ENCODE measurements at places on chromosomes 3 and 15. TPM values are rescaled to one million over a fixed set of nuclear protein-coding genes. Genes with fewer than 3 reads are reported as not detected.

GRCh38 chr15:97576929-97577645 lies 383.4 kb upstream of the ARRDC4 start:
- H3K36me3 ChIP-seq: peaks cover under 1% of the 10 kb centered on the region
- no peaks in the 10 kb centered on the region for H3K27me3 ChIP-seq
- no peak overlapping the region for H3K4me3 ChIP-seq
- DNase-seq: no peak

GRCh38 chr3:15768421-15769255 lies 29.1 kb downstream of the ANKRD28 start:
- H3K4me1 ChIP-seq: peaks cover 73% of the 10 kb centered on the region
- peak overlapping the region; percentile 10 for H3K4me3 ChIP-seq
- peaks cover 23% of the 10 kb centered on the region for H3K36me3 ChIP-seq
- H3K27me3 ChIP-seq: no peaks in the 10 kb centered on the region
- peak overlapping the region; percentile 97 for H3K27ac ChIP-seq
- DNase-seq: no peak

SAMMSON gene
- total RNA-seq: 0.39 TPM

DNA sequence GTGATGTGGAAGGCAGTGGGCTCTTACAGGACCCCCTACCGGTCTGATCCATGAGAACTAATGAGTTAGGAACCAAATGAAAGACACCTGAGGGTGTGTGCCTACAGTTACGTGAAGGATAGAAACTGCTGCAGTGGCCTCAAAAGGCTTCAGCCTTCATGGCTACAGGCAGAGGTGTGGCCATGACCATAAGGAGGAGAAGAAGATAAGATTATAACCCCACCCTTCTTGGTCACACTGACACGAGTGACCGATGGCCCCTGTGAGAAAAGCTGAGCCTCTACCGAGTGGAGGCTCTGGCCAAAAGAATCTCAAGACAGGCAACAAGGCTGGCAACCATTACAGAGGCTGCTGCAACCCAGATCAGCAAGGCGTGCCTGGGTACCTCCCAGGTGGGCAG lies 6.3 kb downstream of the RFT1 start:
- no peaks in the 10 kb centered on the region for H3K27me3 ChIP-seq
- H3K36me3 ChIP-seq: peaks cover 18% of the 10 kb centered on the region
- H3K4me1 ChIP-seq: no peaks in the 10 kb centered on the region
- no peak for DNase-seq
- H3K27ac ChIP-seq: no peak overlapping the region

GRCh38 chr3:72134989-72135451 lies 350.1 kb upstream of the PROK2 start:
- DNase-seq: no peak
- H3K36me3 ChIP-seq: no peaks in the 10 kb centered on the region
- H3K27ac ChIP-seq: no peak overlapping the region
- H3K4me3 ChIP-seq: no peak overlapping the region
- H3K4me1 ChIP-seq: peaks cover 12% of the 10 kb centered on the region

DNA sequence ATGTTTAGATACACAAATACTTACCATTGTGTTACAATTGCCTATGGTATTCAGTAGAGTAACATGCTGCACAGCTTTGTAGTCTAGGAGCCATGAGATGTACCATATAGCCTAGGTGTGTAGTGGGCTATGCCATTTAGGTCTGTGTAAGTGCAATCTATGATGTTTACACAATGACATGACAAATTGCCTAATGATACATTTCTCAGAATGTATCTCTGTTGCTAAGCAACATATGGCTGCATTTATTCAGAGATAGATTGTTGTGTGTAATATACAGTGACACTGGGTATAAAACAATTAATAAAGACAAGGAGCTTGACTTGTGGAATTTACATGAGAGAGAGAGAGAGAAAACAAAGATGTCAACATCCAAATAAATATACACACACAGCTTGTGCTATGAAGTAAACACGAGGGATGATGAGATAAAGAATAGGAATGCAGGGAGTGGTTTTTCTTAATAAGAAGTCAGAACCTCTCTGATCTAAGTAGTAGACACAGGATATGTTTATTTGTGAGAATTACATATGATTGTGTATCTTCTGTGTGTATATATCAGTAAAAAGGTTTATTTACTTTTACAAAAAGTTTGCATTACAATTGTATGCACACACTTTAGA lies 110.0 kb downstream of the KCNAB1 start:
- H3K4me1 ChIP-seq: peaks cover 21% of the 10 kb centered on the region
- DNase-seq: no peak
- no peak overlapping the region for H3K27ac ChIP-seq
- H3K36me3 ChIP-seq: peaks cover 2% of the 10 kb centered on the region
- H3K27me3 ChIP-seq: peaks cover 7% of the 10 kb centered on the region

CADPS gene
- total RNA-seq: not detected

DNA sequence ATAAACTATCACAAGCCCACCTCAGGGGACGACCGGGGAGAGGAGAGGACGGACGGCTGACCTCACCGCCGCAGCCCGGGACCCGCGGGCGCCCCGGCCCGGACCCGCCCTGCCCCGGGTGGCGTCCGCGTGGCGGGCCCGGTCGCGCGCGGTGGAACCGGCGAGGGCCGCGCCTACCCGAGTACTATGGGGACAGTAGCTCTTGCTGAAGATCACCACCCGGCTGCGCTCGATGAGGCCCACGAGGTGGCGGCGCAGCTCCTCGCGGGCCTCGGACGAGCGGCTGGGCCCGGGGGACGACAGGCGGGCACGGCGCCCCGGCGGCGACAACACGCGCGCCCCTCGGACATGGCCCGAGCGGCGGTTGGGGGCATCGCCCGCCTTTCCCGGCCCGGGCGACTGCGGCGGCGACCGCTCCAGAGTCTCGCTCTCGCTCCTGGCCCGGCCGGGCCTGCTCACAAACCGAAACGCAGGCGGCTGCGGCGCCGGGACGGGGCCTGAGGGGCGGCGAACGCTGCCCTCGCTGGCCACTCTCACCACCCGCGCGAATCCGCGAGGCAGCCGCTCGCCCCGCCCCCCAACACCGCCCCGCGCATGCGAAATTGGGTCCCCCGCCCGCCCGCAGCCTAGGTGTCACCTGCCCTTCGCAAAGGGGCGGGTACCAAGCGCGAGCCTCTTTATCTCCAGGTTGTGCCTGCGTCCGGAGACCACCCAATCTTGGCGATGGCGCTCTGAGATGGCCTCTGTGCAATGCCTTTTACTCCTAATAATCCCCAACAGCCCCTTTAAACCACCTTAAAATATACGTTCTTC lies at the start of gene TXNRD3:
Gene TXNRD3, minus strand, starts transcription at position 554 of the 813 bp plus-strand sequence.
- peak within 1 kb of the TSS; percentile 65 for H3K27ac ChIP-seq
- H3K36me3 ChIP-seq: peaks cover 1% of the 10 kb centered on the region
- peaks cover 3% of the 10 kb centered on the region for H3K27me3 ChIP-seq
- DNase-seq: no peak
- peaks cover 15% of the 10 kb centered on the region for H3K4me1 ChIP-seq

- H3K27me3 ChIP-seq: no peaks in the 10 kb centered on the region
- DNase-seq: no peak
- peaks cover 2% of the 10 kb centered on the region for H3K36me3 ChIP-seq
- H3K4me3 ChIP-seq: no peak overlapping the region
- peaks cover 61% of the 10 kb centered on the region for H3K4me1 ChIP-seq
Measured at GRCh38 chr3:122943828-122944190, 83.8 kb downstream of the SEMA5B start.

PLSCR2 gene
- not detected for total RNA-seq

GRCh38 chr15:79773128-79773527 lies 123.7 kb downstream of the MTHFS start:
- H3K36me3 ChIP-seq: no peaks in the 10 kb centered on the region
- H3K27ac ChIP-seq: no peak overlapping the region
- DNase-seq: no peak
- H3K27me3 ChIP-seq: peaks cover 4% of the 10 kb centered on the region
- H3K4me1 ChIP-seq: no peaks in the 10 kb centered on the region

- peaks cover 13% of the 10 kb centered on the region for H3K4me1 ChIP-seq
- peaks cover 28% of the 10 kb centered on the region for H3K27me3 ChIP-seq
- peaks cover 9% of the 10 kb centered on the region for H3K36me3 ChIP-seq
- DNase-seq: no peak
- H3K27ac ChIP-seq: no peak overlapping the region
Measured at GRCh38 chr15:60328852-60329443, 68.8 kb downstream of the ANXA2 start.

MELTF gene
- 5.2 TPM for total RNA-seq

FGF12 gene
- total RNA-seq: not detected

DNA sequence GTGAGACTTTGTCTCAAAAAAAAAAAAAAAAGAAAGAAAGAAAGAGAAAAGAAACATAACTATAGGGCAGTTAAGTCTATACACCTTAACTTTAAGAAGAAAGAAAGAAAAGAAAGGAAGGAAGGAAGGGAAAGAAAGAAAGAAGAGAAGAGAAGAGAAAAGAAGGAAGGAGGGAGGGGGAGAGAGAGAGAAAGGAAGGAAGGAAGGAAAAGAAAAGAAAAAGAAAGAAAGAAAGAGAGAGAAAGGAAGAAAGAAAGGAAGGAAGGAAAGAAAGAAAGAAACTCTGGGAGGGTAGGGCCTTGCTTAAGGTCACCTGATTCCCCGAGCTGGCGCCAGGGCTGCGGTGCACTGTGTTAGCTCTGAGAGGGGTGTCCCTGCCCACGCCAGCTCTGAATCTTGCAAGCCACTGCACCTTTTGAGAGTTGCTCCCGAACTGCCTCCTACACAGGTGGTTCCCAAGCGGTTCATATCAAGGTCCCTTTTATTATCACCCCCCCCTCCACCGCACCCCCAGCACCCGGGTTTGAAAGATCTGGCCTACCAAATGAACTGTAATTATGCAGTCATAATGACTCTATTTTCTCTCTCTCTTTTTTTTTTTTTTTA lies 39.2 kb upstream of the VPS8 start:
- peaks cover 8% of the 10 kb centered on the region for H3K27me3 ChIP-seq
- H3K27ac ChIP-seq: no peak overlapping the region
- no peak overlapping the region for H3K4me3 ChIP-seq
- DNase-seq: no peak
- peaks cover 16% of the 10 kb centered on the region for H3K4me1 ChIP-seq
- H3K36me3 ChIP-seq: no peaks in the 10 kb centered on the region

SLC7A14 gene
- total RNA-seq: 0.02 TPM

GRCh38 chr15:49721621-49722020 lies 100.8 kb downstream of the DTWD1 start:
- no peaks in the 10 kb centered on the region for H3K4me1 ChIP-seq
- peaks cover 1% of the 10 kb centered on the region for H3K36me3 ChIP-seq
- H3K27ac ChIP-seq: no peak overlapping the region
- H3K4me3 ChIP-seq: no peak overlapping the region

DNA sequence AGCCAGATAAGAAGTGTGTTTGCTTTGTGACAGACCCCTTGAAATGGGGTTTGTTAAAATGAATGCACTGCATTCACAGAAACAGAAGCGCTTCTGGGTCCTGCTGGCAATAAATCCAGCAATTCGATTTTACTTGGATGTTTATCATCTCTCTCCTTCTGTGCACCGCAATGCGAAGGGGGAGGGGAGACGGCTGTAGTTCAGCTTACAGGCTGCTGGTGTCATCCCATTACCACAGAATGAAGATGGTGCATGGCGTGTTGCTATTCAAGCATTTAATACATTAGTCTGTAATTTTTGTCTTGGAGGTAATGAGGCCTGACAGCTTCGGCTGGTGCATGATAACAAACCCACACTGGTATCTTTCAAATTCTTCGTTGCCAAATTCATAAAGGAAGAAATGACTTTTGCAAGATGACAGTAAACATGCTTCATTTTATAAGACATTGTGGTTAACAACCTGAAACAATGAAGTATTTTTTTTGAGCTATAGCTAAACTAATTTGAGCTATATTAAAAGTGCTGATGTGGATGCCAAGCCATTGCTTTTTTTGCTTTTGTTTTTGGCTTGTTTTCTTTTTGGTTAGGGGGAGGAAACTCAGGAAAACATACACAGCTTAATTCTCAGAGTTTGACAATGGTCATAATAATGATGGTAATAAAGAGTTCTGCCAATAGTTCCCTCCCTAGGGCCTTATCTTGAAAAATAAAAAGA lies 418.3 kb downstream of the OTOL1 start:
- no peaks in the 10 kb centered on the region for H3K36me3 ChIP-seq
- H3K27ac ChIP-seq: no peak overlapping the region
- DNase-seq: no peak
- no peaks in the 10 kb centered on the region for H3K27me3 ChIP-seq
- peaks cover 15% of the 10 kb centered on the region for H3K4me1 ChIP-seq
- H3K4me3 ChIP-seq: no peak overlapping the region

CCR2 gene
- total RNA-seq: not detected

GLDN gene
- 0.29 TPM for total RNA-seq

GRCh38 chr15:70439880-70440279 lies 323.5 kb downstream of the UACA start:
- no peak overlapping the region for H3K4me3 ChIP-seq
- peaks cover 70% of the 10 kb centered on the region for H3K27me3 ChIP-seq
- no peak overlapping the region for H3K27ac ChIP-seq
- no peaks in the 10 kb centered on the region for H3K36me3 ChIP-seq
- no peak for DNase-seq

DNA sequence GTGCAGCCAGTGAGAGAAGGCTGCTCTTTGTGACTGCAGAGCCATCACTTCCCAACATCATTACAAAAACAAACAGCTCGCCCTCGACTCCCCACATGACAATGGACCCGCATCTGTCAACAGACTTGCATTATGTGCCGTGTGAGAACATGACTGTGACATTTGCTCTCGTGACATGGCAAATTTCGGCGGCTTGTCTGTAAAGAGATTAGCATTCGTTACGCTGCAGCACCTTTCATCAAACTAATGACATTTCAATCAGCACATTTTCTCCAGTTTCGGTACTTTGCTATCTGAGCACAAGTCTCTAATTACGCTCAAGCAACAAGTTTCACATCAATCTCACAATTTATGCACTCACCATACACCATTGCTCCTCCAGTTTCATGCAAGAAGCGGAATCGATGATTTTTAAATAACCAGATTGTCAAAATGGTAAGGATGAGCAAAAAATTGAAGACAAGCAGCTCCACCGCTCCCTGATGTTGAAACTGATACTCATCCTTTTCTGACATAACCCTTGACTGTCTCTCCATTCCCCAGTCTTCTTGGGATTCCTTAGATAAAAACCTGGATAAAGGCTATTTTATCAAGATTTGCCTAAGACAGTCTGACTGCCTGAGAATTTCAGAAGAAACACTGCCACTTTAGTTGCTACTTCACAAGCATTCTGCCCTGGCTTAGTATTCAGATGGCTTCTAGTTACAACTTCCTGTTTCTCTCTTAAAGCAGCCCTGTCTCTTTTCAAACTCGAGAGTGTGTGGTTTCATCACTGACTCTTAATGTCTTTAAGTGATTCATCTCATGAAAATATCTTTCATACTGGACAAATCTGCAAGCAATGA lies at the start of gene SLC9A9:
Gene SLC9A9, minus strand, starts transcription at position 682 of the 845 bp plus-strand sequence. Its CDS starts 146 bp downstream, at position 536.
- peak within 1 kb of the TSS; percentile 83 for H3K27ac ChIP-seq
- peaks cover 27% of the 10 kb centered on the region for H3K4me1 ChIP-seq
- H3K36me3 ChIP-seq: no peaks in the 10 kb centered on the region
- no peak for DNase-seq
